ENCODE measurements at places on chromosomes 11 and 22. TPM values are rescaled to one million over a fixed set of nuclear protein-coding genes. Genes with fewer than 3 reads are reported as not detected.

The INS gene
- total RNA-seq, result 1.9 TPM

The RIC3 gene
- total RNA-seq, result 7.8 TPM

The DMC1 gene
- total RNA-seq, result 1.5 TPM

The OR5B21 gene
- total RNA-seq, result not detected

The TBX10 gene
- total RNA-seq, result not detected

The MYOD1 gene
- not detected for total RNA-seq

The XPNPEP3 gene
- 9.4 TPM for total RNA-seq

DNA sequence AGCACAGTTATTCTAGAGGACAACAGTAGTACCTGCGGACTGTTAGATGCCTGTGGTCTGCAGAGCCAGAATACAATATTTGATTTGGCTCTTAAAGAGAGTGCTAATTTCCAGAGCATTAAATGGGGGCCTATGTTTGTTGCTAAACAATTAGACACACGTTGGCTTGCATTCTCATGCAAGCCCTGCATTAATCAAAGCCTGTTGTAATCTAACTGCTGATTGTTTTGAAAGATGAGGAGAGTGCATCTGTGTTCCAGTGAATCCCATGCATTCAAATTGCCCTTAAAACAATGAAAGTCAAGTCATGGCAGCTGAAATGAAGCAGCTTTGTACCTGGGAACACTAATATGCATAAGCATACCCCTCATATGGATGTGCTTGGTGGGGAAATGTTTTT lies 419.4 kb downstream of the DYNC2H1 start:
- DNase-seq, result no peak

DNA sequence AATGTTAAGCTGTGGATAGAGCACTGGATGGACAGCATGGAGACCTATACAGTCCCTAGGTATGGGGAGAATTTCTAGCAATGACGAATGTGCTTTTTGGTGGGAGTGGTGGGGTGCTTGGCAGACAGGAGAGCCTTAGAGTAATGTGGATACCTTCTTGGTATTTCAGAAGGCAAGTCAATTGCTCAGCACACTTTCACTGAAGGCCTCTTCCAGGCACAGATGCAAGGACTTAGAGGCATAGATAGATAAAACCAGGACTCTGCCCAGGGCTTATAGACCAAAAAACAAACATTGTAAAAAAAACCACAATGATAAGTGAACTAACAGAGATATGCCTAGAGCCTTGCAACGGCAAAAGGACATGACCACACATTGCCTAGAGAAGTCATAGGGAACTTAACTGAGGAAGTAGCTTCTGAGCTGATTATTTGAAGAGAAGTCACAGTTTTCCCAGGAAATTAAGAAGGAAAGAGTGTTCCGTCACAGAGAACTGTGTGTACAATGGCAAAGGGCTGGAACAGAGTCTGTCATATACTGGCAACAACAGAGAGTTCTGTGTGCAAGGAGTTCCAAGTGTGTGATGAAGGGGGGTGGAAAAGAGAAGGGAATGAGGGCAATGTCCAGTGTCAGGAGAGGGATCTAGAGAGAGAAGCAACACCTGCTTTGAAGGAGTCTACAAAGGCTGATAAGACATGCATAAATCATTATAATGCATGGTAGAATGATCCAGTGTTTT lies 65.9 kb upstream of the PICALM start:
- no peak for DNase-seq

DNA sequence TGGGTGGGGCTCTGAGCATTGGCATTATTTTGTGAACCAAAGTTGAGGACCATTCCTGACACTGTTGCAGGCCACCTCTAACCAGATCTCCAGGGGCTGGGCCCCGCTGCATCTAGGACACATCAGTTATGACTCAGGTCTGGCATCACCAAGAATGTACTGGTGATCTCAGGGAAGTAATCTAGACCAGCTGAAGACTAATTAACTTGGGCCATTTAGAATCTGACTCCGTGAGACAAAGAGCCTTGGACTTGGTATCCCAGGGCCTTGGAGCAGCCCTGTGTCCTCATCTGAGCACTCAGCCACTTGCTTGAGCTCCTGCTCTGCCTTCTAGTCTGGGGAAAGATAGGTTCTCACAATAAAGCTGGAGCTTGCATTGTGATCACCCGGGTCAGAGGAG lies 200.6 kb downstream of the KIRREL3 start:
- DNase-seq, result no peak

GRCh38 chr11:91470656-91471055 lies 754.0 kb upstream of the FAT3 start:
- no peak for DNase-seq

GRCh38 chr22:36736701-36737320 lies 33.3 kb upstream of the CACNG2 start:
- no peak for DNase-seq

DNA sequence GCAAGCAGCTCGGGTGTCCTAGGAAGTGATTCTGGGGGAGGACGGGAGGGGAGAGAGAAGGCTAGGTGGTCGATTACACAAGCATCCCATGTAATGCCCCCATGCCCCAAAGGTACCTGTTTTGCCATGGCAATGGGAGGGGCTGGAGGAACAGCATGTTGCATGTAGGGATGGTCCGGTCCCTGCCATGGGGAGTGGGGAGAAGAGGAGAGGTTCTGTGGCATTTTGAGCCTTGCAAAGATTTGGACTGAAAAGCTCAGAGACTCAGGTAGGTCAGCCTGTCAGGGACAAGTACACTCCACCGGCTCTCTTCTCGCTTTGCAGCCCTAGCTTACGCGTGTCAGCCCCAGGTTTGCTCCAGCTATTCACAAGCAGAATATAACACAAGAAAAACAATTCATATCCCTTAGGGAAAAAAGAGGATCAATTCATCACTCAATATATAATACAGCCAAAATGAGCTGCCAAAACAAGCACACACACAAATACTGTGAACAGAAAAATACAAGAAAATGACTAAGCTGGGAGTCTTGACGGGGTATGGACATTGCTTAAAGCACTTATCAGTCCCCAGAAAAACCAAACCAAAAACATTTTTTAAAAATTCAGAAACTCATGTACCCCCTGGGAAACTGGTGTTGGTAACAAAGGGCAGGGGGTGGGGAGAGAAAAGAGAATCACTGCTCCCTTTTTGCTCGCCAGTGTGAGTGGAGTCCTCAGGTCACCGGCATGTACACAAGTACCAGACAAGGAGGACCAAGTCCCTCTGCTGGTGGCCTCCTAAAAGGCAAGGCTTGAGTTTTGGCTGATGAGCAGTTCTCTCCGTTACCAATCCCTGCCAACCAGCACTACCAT lies 21.6 kb downstream of the APOL5 start:
- no peak for DNase-seq

DNA sequence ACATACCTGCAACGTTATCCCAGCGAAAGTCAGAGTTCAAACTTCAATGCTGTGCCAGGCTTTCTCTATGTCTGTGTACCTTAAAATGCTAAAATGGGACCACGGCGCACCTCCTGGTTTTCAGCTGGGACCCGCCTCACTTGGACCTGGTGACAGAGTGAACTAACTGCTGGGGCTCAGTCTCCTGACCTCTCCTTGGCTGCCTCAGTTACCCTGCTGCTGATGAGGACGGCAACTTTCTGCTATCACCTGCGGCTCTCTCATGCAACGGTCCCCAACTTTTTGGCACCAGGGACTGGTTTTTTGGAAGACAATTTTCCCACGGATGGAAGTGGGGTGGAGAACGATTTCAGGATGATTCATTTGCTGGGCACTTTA lies 402.8 kb downstream of the BRD1 start:
- no peak for DNase-seq

- DNase-seq, result no peak
These were observed 10.8 kb upstream of the OR51D1 start for GRCh38 chr11:4626207-4627099.

DNA sequence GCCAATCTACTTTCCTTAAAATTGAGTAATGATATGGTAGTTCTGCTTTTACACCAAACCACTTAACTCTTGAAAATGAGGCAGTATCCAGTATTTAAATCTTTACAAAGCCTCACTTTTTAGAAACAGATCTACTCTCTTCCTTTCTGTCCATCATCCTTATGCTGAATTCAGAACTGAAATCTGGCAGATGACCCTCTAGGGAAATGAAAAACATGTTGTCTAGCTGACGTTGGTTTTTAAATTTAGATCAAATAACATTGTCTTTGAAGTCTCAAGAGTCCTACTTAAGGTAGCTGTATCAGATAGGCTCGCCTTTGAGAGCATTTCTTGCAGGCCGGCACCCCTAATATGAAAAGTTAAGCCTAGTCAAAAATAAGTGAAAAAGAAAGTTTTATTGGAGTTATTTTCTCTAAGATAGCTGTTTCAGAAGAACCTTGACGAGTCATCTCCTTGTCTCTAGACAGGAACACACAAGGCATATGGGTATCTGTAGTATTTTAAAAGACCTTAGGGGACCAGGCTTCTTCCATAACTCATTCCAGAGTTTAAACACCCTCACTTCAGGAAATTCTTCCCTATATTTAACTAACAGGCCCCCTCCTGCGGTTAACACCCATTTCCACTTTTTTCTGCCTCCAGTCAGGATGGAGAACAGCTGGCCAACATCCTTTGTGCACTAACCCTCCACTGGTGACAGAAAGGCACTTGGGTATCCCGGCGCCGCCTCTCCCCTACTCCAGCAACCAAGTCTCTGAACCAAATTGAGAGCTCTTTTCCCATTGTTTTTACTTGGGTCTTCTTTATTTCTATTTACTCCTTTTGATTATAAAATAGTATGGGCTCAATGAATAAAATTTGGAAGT lies 81.2 kb downstream of the WNT11 start:
- DNase-seq, result no peak

DNA sequence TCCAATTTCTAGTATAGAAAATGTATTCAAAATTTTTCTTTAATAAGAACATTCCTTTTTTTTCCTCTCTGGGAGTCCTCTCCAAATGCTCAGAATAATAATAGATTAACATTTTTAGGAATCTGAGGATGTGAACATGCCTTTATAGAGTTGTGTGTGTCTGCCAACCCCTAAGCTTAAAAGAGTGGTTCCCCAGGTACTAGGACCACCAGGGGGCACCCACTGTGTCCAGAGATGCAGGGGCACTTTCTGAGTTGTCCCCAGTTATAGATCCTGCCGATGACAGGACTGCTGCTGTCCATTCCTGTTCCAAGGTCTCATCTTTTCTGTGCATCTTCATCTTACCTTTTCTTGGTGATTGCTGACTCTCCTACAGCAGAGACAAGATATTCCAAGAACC lies 27.0 kb upstream of the MICAL2 start:
- no peak for DNase-seq

DNA sequence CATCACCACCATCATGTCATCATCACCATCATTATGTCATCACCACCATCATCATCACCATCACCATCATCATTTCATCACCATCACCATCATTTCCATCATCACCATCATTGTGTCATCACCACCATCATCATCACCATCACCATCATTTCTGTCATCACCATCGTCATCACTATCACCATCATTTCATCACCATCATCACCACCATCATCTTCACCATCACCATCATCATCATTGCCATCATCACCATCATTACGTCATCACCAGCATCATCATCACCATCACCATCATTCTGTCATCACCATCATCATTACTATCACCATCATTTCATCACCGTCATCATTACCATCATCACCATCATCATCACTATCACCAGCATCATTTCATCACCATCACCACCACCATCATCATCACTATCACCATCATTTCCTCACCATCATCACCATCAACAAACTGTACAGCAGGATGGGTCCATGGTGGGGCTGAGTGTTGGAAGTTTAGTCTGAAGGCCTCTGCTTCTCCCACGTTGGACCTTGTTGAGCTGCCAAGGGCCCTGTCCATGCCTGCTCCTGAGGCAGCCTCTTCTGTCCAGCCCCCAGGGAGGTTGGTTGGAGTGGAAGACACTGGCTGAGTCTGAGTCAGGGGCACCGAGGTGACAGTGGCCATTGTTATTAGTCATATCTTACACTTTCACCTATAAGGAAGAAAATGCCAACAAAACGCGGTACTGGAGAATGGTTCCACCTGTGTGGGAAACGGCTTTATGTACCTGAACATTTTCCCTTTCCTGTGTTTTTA lies 247.1 kb downstream of the TBC1D22A start:
- DNase-seq, result no peak

DNA sequence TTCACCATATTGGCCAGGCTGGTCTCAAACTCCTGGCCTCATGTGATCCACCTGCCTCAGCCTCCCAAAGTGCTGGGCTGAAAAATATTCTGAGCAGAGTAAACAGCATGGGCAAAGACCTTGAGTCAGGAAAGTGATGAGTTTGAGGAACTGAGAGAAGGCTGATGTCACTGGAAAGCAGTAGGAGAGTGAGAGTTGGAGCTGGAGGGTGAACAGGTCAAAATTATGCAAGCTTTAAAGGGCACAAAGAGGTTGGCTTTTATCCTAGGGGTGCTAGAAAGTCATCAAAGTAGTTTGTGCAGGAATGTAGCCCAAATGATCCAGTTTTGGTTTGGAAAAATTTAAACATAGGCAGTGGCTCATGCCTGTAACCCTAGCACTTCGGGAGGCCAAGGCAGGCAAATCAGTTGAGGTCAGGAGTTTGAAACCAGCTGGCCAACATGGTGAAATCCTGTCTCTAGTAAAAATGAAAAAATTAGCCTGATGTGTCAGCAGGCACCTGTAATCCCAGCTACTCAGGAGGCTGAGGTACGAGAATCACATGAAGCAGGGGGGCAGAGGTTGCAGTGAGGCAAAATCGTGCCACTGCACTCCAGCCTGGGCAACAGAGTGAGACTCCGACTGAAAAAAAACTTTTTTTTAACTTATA lies 44.7 kb upstream of the CXCR5 start:
- DNase-seq, result no peak

GRCh38 chr11:122538060-122538459 lies 117.5 kb upstream of the UBASH3B start:
- no peak for DNase-seq
